ENCODE measurements at places on chromosomes 2 and 18.

DNA sequence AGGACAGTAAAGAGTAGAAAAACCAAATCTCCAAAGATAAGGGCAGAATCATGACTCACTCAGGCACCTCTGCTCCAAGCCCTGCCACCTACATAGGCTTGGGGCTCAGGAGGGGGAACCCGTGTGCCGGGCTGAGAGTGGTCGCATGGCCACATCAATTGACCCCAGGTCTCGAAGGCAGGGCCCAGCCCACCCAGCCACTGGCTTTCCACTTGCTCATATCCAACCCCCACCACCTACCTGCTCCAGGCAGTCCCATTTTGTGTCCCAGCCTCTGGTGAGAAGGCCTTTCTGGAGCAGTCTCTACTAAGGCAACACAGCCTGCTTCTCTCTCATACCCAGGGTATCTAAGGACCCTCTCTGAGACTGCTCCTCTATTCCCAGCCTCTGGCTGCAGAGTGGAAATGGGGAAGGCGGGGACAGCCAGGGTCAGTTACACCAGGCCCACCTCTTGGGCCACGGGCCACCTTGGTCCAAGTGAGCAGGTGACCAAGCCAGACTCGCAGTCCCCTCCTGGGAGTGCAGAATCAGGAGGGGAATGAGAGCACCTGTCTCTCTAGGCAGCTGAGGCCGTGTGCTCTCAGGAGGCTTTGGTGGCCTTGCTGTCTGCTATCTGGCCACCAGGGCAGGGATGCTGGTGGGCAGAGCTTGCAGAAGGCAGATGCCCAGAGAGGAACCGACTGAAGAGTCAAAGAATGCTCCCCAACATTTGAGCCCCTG lies 20.8 kb downstream of the TFCP2L1 start:
- DNase-seq: no peak

DNA sequence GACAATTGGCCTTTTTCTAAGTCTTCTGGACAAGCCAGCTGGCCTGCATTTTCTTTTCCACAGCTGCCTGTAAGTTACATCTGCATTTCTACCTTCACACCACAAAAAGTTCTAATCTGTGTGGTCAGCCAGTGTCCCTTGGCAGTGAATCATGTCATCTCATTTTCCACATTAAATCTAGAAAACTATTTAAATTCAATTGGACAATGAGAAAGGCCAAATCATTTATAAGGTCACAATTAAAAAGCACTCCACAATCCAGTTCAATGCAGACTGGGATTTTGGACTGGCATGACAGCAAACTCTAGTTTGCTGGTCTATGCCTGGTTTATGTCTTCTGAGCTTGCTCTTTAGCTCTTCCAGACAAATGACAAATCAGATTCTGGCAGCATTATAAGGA lies 494.2 kb upstream of the SPHKAP start:
- no peak for DNase-seq

DNA sequence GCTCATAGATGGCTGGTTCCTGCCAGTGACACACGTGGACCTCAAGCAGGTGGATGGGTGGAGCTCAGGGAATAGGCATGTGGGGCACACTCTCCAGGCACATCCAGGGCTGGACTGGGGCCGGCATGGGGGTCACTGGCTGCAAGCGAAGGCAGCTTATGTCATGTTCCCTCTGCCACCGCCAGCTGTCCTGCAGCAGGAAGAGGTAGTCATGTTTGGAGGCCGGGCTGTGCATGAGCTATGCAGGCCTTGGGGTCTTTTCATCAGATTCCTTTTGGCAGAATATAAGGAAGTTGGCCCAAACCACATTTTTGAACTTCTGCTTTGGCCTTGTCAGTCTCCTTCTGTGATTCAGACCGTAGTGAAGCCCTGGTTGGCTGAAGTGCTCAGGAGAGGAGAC lies 61.5 kb downstream of the AGAP1 start:
- DNase-seq: no peak

DNA sequence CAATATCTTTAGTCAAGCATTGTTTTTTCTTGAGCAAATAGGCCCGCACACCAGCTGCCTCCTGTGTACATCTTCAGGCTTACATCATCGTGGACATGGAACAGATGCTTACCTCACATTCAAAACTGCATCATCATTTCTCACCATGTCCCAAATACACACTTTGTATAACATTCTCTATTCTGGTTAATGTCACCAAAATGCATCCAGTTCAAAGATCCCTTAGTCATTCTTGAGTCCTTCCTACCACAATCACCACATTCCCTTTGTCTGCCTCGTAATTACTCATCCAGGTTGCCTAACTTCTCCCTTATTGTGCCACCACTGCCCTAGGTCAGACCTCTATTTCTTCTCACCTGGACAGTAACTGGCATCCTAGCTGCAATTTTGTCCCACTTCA lies 373.7 kb upstream of the GALNT5 start:
- no peak for DNase-seq

DNA sequence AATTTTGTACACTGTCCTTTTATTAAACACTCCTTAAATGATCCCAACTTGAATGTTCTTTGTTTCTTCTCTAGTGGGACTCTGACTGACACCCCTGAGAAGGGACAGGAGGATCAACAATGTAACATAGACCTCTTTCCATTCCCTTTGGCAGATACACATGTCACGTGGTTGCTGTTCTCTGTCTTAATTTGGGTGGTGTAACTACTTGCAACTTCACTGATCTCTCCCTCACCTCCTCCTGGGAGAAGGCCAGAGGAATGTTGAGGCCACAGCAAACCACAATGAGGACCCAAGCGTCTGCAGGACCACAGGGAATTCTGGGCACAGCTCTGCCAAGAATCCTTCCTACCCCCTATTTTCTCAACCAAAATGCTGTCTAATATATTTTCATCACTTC lies 205.6 kb downstream of the RTP5 start:
- DNase-seq: no peak

DNA sequence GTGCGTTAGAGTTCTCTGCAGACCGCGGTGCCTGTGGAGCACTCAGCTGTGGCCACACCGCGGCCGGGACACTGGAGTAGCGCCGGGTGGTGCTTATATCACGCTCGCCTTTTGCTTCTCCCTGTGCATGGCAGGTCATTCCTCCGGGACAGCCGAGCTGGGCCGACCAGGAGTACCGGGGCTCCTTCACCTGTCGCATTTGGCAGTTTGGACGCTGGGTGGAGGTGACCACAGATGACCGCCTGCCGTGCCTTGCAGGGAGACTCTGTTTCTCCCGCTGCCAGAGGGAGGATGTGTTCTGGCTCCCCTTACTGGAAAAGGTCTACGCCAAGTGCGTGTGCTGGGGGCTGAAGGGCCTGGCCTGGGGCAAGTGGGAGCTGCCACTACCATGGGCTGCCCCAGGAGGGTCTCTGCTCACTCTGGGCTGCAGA lies 4.2 kb downstream of the CAPN10 start:
- DNase-seq: no peak

All from stimulated activated CD8-positive, alpha-beta memory T cell treated with anti-CD3 and anti-CD28 coated beads, Interleukin-7, amount 100 ng/mL, for 1 hour (primary cell).